ENCODE measurements at places on chromosomes 1 and 21.

- no peak for DNase-seq
Observed at GRCh38 chr1:232529747-232530146, 100.2 kb downstream of the SIPA1L2 start.

GRCh38 chr1:202164271-202165037 is 4.1 kb upstream of the PTPN7 start:
- no peak for DNase-seq

GRCh38 chr1:64624808-64625207 is 120.1 kb upstream of the RAVER2 start:
- no peak for DNase-seq

DNA sequence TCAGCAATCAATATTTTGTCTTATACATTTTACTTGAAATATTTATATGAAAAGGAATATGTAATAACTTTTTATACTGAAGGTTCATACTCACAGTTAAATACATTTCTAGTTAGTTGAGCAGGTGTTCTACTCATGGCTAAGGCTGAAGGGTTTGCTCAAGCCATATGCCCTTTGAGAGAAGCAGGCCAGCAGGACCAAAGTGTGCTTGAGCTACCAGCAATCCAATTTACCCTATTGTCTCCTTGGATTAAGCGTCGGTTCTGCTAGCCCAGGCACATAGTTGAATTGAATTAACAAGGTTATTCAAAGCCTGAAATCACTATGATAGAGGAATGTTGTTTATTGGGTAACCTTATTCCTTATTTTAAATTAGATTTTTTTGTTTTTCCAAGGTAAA is 151.5 kb upstream of the BACE2 start:
- DNase-seq, result peak; percentile 26

DNA sequence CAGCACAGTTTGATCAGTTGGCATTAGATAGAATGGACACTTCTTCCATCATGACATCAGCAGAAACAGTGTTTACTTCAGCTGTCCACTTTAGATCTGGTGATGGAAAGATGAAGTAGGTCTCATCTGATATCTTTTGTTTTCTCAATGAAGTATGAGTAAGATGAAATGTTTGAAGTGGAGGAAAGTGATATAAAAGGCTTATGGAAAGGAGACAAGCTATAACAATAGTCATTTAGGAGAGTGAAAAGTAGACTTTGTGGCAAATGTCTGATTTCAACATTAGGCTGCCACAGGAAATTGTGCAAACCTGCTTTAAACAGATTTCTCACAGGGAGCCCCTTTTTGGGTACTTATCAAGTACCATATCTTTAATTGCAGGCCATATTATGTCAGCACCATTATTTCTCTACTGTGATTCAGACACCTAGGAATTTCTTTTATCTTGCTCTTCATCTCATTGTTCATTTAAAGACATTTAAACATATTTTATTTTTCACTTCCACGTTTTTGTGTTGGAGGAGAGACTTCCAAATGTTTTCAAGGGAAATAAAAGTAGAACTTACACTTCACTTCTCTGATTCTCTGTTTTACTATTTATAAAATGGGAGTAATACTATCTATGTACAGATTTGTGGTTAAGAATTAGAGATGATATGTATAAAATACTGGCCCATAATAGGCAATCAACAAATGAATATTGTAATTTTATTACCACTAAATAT is 18.1 kb downstream of the PDC start:
- peak; percentile 17 for DNase-seq

GRCh38 chr1:155125946-155126555 is 1.6 kb upstream of the EFNA1 start:
- no peak for DNase-seq

DNA sequence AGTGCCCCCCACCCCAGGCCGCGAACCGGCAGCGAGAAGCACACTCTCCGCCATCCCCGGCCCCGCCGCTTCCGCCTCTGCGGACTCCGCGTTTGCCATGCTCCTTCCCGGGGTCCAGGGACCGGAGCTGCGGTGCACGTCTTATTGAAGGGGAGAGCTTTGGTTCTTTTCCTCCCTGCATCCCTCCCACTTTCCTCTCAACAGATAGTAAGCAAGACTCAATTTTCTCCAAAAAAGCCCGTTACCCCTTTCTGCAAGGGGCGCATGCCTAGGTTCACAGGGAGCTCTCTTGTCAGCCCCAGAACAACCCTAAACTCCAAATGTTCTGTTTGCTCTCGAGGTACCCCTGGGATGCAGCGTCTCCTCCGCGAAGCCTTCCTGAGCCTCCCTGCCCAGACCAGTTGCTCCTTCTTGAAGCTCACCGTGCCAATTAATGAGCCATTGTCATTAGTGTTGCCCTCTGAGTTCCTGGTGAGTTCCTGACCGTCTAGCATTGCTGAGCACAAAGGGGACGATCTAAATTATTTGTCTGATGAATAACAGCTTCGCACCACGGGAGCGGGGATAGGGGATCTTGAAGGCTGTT is 8.1 kb downstream of the FOXD3 start:
- no peak for DNase-seq
